ENCODE measurements at places on chromosomes 3 and 15.

GRCh38 chr3:120147072-120147871 is 53.0 kb upstream of the GSK3B start:
- peak; percentile 95 for DNase-seq

- peak; percentile 94 for DNase-seq
Measured at GRCh38 chr3:38354588-38355330, 8.2 kb downstream of the XYLB start.

DNA sequence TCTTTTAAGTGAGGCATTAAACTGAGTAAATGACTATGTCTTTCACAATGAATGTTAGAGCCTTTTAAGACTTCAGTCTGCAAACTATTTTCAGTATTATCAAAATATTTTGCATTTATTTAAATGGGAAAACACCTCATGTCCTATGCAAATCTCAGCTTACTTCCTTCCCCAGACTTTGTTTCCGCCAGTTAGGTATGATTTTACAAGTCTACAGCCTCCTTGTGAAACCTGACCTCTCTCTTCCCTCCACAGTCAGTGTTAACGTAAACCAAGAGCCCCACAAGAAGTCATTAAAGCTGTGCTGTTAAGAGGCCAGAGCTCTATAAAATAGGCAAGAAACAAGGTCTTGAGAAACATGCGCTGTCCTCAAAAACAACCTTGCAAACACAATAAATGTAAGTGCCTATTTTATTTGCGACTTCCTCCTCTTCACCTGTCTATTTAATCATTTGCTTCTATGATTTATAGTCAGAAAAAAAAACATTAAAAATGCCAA is 48.3 kb downstream of the PRTG start:
- peak; percentile 93 for DNase-seq

- no peak for DNase-seq
Measured at GRCh38 chr3:27194861-27195483, 174.2 kb downstream of the NEK10 start.

DNA sequence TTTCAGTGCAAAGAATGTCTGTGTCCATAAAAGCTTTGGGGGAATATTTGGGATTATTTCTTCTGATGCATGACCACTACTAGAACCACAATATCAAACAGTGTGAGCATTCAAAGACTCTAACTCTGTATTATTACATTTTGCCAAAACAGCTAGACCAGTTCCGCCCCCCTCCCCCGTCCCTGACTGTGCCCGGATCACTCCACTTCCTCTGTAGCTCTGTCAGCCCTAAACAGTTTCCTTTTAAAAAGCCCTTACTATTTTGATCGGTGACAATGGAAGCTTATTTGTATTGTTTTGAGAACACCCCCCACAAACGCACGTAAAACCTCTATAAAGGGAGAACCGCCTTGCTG is 36.6 kb upstream of the EPHB3 start:
- no peak for DNase-seq

DNA sequence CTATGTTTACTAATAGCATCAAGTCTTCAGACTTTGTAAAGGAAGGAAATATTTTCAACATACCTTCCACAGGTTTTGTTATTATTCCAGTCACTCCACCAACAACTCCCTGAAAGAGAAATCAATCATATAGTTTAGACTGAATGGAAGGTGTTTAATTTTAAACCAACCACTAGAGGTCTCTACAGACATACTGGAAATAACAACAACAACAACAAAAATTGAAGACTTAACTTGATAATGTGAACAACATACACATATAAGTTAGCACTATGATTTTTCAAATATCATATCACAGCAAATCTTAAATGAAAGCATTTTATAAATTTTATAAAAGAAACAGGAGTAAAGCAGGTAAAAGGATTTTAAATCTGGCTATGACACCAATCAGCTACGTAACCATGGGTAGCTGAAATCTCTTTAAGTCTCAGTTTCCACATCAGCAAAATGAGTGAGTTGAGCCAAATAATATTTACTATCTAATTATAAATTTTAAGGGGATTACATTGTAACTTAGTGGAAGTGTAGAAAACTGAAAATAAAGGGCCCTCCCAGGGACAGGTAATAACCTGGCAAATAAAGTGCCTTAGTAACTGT is 188.2 kb downstream of the VPS13C start:
- no peak for DNase-seq

DNA sequence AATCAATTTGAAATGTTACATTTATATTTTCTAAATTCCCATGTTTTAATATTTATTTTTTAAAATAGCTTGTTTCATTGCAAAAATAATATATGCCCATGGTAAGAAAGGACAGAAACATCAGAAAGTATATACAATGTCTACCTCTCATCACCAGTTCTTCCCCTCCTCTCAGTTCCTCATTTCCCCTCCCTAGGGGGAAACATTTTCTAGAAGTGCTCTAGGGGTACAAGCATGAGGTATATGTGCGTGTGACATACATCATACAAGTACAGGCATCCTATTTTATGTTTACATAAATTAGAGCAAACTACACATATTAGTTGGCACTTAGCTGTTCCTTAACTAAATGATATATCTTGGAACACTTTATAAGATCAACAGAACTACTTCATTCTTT is 189.3 kb upstream of the VEPH1 start:
- DNase-seq = no peak

- DNase-seq = no peak
Measured at GRCh38 chr3:151841801-151842200, 27.9 kb downstream of the AADAC start.

GRCh38 chr3:144272680-144273079 is 301.1 kb downstream of the DIPK2A start:
- no peak for DNase-seq

DNA sequence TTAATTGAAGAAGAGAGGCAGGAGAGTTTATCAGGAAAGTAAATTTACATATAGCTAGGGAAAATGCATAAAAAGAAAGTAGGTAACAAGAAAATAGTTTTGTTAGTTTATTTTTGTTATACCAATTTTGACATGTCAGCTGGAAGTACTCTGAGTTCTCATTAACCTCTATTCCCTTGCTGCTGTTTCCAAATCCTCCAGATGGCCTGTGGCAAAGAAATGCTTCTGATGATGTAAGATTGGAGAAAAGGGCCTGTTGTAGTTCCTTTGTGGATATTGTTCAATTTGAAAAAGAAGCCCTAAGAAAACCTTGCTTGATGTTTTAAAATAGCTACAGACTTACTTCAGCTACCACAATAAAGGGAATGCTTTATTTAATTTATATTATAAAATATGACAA is 192.9 kb upstream of the SLITRK3 start:
- DNase-seq = no peak

DNA sequence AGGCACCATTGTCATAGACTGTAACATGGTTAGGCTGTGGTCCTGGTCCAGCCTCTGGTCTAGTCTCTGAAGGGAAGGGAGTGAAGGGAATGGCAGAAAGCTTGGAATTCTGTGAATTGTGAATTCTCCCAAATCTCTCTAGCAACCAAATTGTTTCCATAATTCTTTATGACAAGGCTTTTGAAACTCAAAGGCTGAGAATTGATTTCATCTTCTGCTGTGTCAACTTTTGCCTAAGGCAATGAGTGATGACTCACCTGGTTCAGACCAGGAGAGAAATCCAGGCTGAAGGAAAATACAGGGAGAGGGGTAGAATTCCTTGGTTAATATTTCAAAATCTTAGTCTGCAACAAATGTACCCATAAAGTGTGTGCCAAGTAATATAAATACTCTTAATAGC is 82.6 kb upstream of the ADPGK start:
- DNase-seq = no peak

- DNase-seq = peak; percentile 14
Measured at GRCh38 chr3:159273608-159274007, 471.8 kb downstream of the MFSD1 start.

GRCh38 chr3:126515066-126515706 is 2.4 kb downstream of the UROC1 start:
- no peak for DNase-seq

DNA sequence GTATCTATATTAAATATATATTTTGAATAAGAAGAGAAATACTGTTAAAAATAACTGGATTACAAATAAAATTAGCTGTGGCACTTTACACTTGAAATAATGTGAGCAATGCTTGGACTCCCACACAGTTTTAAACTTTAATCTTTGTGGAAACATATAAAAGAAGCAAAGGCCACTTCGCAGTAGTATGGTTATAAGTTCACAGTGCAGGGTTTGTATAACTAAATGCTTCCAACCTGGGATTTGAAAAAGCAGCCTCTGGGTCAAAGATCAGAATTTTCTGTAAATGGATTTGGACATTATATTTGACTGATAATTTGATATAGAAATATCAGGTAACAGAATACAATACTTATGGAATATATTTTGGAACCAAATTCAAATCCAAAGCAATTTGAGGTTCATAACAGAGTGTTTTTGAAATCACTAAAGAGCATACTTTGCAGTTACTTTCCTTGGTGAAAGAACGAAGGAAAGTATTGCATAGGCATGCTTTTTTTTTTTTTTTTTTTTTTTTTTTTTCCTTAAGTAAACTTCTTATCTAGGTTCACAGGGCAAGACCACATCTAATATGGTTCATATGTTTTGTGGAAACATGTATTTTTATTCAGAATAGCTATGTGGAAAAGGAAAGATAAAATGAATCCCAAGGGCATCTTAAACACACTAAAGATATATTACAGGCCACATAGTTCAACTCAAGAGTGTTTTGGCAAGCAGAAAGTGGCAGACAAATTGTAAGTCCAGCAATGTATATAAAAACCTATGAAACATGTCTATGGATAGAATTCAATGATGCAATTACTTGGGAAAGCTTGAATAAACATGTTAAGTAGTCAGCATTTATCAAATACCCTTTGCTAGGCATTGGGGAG is 47.1 kb upstream of the SGO1 start:
- no peak for DNase-seq

GRCh38 chr15:100671858-100672543 is 69.6 kb downstream of the ASB7 start:
- DNase-seq = no peak

- no peak for DNase-seq
Measured at GRCh38 chr15:67157521-67158252, 92.3 kb downstream of the SMAD3 start.

GRCh38 chr3:175270198-175270837 is 411.2 kb downstream of the NAALADL2 start:
- peak; percentile 57 for DNase-seq

- no peak for DNase-seq
Measured at GRCh38 chr3:186624598-186624997, 11.7 kb downstream of the AHSG start.

GRCh38 chr3:128075522-128076482 is 23.6 kb downstream of the SEC61A1 start:
- DNase-seq = no peak

DNA sequence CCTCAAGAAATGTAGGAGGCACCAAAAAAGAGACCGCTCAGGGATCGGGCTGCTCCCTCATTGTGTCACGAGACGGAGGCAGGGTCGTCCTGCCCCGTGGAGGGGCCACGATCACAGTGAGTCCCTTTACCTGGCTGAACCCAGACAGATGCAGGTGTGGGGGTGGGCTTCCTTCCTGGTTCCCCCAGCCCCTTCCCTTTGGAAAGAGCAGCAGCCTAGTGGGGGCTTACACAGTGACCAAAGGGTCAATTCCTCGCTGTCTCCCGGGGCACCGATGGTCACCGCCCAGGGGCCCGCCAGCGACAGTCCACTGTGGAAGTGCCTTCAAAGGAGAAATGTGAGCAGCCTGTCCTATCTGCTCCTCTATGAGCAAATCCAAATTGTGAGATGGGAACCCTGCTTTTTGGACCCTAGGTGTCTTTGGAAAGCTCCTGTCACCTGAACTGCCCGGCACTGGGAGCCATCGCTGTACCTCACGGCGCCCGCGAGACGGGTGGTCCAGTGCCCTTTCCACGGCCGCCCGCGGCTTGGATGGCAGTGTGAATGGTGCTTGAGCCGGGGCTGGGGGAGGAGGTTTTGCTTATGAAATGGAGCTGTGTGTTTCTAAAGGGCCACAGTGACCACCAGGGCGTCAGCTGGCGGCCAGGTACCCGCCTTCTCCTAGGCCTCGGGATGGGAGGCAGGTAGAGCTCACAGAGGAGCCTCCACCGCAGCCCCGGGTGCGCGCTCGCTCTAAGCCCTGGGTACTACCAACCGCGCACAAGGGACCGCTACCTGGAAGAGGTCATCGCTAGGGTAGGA is 155.7 kb downstream of the KLF13 start:
- no peak for DNase-seq

- no peak for DNase-seq
Measured at GRCh38 chr3:89306540-89306939, 199.1 kb downstream of the EPHA3 start.

GRCh38 chr3:178588628-178589027 is 52.4 kb downstream of the KCNMB2 start:
- no peak for DNase-seq

- no peak for DNase-seq
Measured at GRCh38 chr3:9600597-9600996, 47.0 kb upstream of the LHFPL4 start.

- DNase-seq = no peak
Measured at GRCh38 chr15:92909136-92909781, 9.1 kb downstream of the CHD2 start.

- no peak for DNase-seq
Measured at GRCh38 chr3:60424034-60424433, 827.2 kb downstream of the FHIT start.

GRCh38 chr3:112417696-112418318 is 81.5 kb downstream of the BTLA start:
- no peak for DNase-seq

DNA sequence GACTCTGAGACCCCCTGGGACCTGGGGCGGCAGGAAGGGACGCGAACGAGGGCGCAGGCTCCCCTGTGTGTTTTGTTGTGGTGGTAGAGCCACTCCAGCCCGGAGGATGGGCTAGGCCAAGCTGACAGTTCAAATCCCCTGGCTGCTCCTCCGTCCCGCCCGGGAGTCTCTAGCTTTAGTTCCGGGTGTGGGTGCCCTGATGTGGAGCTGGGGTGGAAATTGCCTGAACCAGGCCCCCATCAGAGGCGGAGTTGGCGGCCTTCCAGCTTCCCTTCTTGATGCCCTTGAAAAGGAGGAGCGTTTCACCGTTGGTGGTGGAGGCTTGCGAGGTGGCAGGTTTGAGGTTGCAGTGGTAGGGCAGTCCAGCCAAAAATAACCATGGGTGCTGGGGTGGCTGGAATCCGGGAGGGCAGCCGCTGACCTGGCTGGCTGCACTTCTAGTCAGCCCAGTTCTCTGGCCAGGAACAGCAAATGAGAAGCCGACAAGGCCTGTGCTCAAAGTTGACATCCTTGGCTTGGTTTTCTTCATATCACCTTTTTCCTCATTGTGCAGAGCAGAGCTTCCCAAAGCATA is 817 bp downstream of the CLK3 start:
- no peak for DNase-seq

- peak; percentile 71 for DNase-seq
Measured at GRCh38 chr15:73560501-73561117, 72.6 kb downstream of the NPTN start.

GRCh38 chr15:78083687-78084448 is 6.4 kb upstream of the TBC1D2B start:
- no peak for DNase-seq

GRCh38 chr15:78082106-78082742 is 4.7 kb upstream of the TBC1D2B start:
- DNase-seq = no peak

Measured in LNCaP clone FGC (cell line).